CD4-positive, alpha-beta T cell treated with Interleukin-15 for 4 hours (primary cell): ENCODE measurements at places on chromosomes 2 and 18.

GRCh38 chr2:184113696-184114403 lies 484.5 kb upstream of the ZNF804A start:
- no peak for DNase-seq

- DNase-seq, result no peak
These were observed 17.8 kb downstream of the OTOF start for GRCh38 chr2:26459991-26460612.

DNA sequence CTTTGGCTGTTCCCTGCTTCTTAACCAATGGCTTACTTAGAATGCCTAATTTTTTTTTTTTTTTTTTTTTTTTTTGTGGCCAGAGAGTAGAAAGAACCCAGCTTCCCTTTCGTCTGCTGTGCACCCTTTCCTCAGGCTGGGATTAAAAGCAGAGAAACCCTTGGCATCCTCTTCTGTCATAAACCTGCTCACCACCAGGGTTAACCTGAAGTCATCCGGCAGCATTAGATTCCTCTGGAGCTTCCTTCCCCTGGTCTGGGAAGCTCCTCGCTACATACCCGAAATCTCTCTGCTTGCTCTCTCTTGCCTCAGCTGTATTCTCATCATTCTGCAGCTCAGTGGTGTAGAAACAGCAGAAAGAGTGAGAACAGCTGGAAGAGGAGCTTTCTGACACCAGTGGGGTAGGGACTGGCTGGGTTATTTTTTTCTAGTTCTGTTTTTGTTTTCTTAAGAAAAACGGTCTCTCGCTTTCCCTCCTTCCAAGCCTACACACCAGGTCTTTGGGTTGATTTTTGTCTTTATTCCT lies 339.0 kb upstream of the MEIS1 start:
- DNase-seq, result no peak

- no peak for DNase-seq
These were observed 111.4 kb downstream of the NFATC1 start for GRCh38 chr18:79507076-79507545.

DNA sequence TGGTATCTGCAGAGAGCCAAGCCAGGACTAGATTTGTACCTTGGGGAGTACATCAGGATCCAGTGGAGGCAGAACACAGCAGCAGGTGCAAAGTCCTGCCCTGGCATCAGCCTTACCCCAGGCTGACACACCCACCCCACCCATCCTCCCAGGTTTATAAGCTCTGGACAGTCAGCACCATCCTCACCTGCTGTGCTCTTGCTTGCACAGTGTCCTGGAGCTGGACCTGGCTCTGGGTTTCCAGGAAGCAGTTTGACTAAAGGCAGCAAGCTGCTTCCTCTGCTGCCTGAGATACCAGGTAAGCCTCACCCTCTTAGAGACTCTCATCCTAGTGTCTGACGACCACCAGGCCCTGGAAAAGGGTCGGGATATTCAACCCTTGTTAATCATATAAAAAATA lies at the start of gene SULT1C3:
TSS of gene SULT1C3 (plus strand) at position 183 of the 400 bp plus-strand sequence. CDS start 7,227 bp downstream, outside the sequence.
- DNase-seq, result no peak

GRCh38 chr18:24601585-24601984 lies 141.1 kb downstream of the HRH4 start:
- DNase-seq, result no peak

DNA sequence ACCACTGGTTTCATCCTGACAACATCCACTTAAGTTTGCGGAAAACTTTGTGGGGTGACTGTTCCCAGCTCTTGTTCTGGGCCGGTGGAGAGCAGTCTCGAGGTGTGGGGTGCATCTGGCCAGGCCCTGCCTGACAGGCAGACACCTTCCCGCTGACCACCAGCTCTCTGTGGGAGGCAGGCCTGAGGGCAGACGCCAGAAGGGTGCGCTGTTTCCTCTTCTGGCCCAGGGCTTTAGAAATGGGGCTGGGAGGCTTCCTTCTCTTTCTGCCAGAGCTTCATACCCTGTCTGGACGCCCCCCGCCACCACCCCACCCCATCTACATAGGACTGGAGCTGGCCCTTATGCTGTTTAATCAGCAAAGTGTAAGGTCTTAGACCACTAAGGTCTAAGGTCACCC lies 263.8 kb downstream of the LOXHD1 start:
- DNase-seq, result no peak

DNA sequence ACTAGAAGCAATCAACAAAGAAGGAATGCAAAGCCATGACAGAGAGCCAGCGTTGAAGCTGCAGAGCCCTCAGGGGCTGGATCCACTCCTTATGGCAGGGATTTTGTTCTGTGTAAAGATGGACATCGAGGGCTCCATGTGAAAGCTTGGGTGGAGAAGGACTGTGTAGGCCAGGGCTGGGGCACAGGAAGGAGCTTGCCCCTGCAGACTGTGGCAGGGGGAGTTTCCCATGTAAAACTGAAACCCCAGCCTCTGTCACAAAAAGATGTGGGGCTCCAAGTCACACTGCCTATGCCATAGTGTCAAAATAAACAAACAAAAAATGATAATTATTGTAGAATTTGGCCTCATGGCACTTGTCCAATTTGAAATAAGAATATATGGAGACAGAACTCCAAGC lies 408.7 kb upstream of the HS6ST1 start:
- DNase-seq, result no peak

GRCh38 chr2:40512256-40512655 lies 60.4 kb upstream of the SLC8A1 start:
- DNase-seq, result no peak

DNA sequence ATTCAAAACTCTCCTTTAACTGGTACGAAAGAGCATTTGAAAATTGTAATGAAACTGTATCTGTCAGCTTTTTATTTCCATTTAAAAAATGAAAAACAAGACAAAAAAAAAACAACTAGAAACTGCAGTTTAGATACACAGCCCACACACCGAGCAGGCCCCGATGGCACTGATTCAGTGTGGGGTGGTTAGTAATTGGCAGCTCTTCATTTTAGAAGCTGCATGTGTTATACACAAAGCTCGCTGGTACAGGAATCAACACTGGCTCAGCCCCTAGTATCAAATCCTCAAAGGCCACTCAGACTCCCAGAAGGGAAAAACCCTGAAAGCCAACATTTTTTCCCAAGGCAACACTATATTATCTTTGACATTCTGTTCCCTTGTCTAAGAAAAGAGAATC lies 30.5 kb upstream of the RMDN2 start:
- no peak for DNase-seq

DNA sequence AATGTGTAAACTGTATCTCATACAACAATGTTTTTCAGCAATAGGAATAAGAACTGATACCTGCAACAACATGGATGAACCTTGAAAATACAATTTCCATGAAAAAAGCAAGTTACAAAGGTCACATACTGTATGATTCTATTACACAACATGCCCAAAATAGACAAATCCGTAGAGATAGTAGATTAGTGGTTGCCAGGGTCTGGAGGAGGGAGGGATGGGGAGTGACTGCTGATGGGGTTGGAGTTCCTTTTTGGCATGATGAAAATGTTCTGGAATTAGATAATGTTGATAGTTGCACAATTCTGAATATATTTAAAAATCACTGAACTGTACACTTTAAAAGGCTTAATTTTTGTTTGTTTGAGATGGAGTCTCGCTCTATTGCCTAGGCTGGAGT lies 33.8 kb downstream of the UBXN4 start:
- no peak for DNase-seq
